ENCODE measurements at places on chromosomes 1 and 21.

GRCh38 chr1:25100151-25100833, 132.0 kb downstream of the SYF2 start:
- no peak for DNase-seq

GRCh38 chr1:245688536-245689453, 534.0 kb downstream of the KIF26B start:
- DNase-seq = no peak

DNA sequence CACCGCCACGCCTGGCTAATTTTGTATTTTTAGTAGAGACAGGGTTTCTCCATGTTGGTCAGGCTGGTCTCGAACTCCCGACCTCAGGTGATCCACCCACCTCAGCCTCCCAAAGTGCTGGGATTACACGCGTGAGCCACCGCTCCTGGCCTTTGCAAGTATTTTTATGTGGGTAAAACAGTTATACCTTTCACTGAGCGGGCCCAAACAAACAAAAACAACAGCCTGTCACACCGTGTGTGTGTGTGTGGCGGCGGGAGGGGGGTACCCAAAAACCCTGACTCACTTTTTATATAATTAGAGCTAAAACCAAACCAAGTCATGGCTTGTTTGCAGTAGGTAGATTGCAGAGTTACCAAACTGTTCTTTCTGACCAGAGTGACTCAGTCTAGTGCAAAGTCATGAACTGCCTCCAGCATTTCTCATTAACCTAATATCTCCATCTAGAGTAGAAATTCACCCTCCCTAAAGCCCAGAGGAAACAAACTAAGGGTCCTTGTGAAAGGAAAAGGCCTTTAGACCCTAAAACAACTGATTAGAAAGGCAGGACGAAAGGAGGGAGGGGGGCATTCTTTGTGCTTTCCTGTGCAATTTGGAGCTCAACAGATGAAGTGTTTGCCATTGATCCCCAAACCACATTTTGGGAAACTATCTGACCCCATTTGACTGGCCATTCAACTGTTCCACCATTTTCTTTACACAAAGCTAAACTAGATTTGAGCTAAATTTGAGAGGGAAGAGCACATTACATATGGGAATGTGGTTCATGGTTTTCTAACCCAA, 181.0 kb downstream of the DHRS3 start:
- DNase-seq = no peak

GRCh38 chr1:60637651-60638050, 444.7 kb upstream of the NFIA start:
- DNase-seq = no peak

- no peak for DNase-seq
Observed at GRCh38 chr1:96554364-96554763, 167.2 kb upstream of the PTBP2 start.

- DNase-seq = no peak
Observed at GRCh38 chr1:89670711-89671110, 37.8 kb downstream of the LRRC8C start.

DNA sequence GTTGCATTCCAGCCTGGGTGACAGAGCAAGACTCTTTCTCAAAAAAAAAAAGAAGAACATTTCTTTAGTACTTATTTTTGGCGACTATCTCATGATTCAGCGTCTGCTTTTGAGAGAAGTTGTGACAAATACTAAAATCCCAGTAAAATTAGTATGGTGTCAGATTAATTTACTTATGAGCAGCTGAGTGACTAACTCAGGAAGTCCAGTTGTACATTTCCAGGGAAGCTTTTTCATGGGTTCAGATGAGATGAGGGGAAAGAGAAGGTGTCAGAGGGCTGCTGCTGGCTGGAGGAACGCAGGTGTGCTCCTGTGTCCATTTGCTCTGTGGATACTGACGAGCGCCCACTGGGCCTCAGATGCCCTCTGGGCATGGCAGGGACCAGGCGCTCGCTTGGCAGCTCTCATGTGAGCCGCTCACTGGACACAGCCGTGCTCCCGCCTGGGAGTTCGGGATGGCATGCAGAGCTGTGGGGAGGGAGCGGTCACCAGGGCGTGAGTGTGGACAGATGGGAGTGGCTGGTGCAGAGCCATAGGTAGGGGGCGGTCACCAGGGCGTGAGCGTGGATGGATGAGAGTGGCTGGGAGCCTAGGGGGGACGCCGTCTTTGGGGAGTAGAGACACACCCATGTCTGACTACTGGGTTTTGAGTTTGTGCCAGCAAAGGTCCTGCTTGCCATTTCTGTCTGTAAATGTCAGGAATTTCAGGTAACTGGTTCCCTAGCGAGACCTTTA, 55.0 kb downstream of the ADARB1 start:
- DNase-seq = no peak

GRCh38 chr1:70674941-70675685, 264.0 kb downstream of the CTH start:
- no peak for DNase-seq

DNA sequence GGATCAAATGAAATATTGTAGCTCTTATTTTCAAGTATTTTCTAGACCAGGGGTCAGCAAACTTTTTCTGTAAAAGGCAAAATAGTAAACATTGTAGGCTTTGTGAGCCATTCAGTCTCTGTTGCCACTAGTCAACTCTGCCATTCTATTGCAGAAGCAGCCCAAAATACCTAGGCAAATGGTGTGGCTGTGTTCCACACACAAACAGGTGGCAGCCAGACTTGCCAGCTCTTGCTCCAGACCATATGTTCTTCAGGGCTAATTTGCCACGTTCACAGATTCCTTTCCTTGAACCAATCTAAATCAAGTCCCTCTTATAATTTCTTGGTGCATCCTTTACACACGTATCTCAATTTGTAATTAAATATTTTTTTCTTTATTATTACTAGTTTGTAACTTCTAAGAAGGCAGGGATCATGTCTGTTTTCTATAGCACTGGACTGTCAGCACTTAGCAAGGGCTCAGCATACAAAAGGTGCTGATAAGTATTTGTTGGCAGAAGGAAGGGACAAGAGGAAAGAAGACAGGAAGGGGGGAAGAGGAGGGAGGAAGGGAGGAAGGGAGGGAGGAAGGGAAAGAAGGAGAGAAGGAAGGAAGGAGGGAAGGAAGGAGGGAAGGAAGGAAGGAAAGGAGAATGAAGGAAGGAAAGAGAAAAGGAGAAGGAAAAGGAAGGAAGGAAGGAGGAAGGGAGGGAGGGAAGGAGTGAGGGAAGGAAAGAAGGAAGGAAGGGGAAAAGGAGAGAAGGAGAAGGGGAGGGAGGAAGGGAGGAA, 106.5 kb upstream of the EDEM3 start:
- DNase-seq = no peak

GRCh38 chr1:154760469-154760933, 109.6 kb downstream of the KCNN3 start:
- DNase-seq = peak; percentile 79

- no peak for DNase-seq
Observed at GRCh38 chr1:163561580-163562295, 240.0 kb downstream of the NUF2 start.

DNA sequence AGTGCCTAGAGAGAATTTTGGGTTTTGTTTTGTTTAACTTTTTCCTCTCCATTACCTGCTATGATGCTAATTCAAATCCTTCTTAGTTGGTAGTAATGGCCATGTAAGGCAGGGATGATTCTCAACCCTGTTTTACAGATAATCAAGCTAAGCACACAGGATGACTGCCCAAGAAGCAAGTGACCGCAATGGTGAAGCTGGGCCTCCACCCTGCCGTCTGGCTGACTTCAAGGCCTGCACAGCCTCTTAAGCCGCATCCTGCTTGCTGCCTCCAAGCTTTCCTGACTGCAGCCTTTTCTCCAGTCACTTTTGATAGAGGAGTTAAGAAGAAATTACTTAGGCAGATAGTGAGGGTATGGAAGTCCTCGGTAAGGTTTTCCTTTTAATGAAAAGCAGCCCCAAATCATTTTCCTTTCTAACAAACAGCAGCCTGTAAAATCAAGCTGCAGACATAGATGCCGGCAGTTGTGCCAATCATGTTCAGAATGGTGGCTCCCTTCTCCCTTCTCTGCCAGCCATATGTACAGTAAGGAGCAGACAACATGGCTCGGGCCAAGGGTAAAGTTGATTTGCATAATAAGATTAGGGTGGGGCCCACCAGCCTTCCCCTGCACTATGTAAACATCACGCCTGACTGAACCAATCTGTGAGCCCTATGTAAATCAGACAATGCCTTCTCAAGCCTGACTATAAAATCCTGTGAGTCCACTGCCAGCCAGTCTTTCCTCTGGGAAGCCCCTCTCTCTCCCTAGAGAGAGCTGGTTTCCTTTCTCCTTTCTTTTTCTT, 8.8 kb upstream of the CTBS start:
- DNase-seq = no peak

- no peak for DNase-seq
Observed at GRCh38 chr21:42607525-42608102, 45.8 kb upstream of the PDE9A start.

GRCh38 chr1:2547210-2548067, 8.7 kb upstream of the TNFRSF14 start:
- DNase-seq = no peak

GRCh38 chr1:95278173-95279006, 44.4 kb downstream of the RWDD3 start:
- DNase-seq = no peak

- DNase-seq = no peak
Observed at GRCh38 chr1:112247036-112247597, 148.9 kb upstream of the CTTNBP2NL start.

DNA sequence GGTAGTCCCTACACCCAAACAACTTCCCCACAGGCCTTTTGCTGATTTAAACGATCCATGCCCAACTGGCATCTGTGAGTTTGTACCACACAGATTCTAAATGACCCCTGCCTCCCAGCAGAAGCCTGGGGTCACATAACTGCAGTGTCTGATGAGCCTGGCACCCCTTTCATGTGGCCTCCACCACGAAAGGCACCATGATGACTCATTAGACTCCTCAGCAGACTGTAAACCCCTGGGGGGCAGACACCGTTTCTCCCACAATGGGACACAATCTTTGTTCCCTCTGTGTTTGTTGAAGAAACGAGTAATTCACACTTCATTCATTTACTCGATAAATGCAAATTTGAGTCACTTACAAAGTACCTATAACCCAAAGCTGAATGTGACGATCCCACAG, 81.6 kb downstream of the CCDC185 start:
- no peak for DNase-seq

DNA sequence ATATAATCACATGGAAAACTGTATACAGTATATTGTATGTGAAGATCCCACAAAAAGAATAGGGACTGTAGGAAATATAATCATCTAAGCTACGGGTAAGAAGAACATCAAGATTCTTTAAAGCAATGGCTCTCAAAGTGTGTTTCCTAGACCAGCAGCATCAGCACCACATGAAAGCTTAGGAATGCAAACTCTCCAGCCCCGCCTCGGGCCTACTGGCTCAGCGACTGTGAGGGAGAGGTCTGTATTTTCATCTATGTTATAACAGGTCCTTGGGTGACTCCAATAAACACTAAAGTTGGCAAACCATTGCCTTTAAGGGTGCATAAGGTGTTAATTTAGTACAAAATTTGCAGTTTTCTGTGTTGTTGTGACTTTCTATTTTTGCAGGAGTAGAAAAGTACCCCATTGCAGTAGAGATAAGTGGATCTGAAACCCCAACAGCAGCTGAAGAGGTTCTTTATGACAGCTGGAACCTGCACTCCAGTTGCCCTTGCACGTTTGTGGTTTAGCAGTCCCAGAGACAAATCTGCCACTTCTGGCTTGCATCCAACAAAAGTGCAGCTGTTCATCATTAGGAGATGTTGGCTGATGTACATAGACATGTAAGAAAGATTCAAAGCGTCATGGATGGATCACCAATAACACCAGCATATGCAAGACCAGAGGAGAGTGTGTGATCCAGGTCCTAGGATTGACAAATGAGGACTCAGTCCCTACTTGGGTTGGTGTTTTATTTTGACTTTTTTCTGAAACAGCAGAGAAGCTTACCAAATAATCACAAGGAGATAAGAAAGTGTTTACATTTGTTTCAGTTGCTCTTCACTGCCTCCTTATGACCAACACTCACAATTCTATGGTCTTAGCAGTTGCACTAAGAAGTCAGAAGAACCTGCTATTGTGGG, 15.9 kb upstream of the IFNAR1 start:
- DNase-seq = no peak

DNA sequence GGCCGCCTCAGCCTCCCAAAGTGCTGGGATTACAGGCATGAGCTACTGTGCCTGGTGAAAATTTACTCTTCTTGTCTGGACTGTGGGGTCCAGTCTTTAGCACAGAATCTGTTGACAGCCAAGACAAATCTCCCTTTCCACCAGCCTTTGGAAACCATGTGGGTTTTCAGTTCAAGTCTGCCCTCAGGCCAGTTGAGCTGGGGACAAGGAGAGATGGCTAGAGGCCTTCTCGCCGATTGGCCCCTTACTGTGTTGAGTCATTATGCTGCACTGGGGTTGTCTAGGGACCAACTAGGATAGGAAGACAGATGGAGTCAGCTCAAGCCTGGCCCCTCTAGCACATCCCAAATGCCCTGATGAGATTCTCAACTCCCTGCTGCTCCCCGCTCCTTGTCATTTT, 8.6 kb upstream of the NKAIN1 start:
- DNase-seq = no peak

GRCh38 chr1:220796530-220796929, 9.8 kb downstream of the MTARC1 start:
- DNase-seq = no peak

DNA sequence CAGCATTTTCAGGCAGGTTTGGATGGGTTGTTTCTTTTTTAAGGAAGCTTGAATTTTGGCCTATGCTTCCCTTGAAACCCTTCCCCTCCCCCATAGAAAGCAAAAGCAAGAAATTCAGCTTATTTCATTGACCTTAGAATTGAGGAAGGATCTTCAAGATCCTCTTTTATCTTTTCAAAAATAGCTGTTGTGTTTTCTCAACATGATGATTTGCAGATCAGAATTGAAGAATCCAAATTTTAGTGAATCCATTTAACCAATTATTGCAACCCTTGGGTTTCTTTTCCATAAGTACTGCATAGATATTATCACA, 73.7 kb downstream of the LRRC8C start:
- DNase-seq = no peak

GRCh38 chr1:26972390-26972789, 12.1 kb upstream of the KDF1 start:
- DNase-seq = no peak

DNA sequence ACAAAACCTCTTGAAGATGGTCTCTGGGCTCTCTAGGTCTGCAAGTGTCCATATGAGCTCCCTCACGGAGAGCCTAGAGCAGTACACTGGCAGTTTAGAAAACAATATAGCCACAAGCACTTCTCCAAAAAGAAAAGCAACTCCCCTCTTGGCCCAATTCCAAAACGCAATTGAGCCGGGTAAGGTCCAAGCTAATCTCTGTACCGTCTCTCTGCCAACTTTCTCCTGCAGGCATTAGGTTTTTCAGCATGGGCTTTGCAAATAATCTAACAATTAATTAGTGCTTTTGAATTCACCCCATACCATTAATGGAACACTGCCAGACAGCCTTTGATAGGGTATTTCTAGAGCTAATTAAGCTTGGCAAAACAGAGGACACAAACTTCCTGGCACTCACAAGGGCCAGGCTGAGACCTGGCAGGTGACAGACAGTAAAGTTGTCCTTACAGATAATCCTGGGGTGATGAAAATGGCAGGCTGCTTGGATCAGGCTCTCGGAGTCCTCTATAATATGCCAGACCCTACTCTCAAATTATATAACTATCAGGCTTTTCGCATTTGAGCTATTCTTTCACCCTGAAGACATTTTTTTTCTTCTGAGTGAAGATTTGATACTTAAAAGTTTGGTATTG, 39.8 kb downstream of the TGFBR3 start:
- peak; percentile 81 for DNase-seq

GRCh38 chr1:156937883-156938282, 17.5 kb downstream of the LRRC71 start:
- no peak for DNase-seq
